Esophagus mucosa (tissue), 1 donor: ENCODE measurements at places on chromosomes 6 and 20.

DNA sequence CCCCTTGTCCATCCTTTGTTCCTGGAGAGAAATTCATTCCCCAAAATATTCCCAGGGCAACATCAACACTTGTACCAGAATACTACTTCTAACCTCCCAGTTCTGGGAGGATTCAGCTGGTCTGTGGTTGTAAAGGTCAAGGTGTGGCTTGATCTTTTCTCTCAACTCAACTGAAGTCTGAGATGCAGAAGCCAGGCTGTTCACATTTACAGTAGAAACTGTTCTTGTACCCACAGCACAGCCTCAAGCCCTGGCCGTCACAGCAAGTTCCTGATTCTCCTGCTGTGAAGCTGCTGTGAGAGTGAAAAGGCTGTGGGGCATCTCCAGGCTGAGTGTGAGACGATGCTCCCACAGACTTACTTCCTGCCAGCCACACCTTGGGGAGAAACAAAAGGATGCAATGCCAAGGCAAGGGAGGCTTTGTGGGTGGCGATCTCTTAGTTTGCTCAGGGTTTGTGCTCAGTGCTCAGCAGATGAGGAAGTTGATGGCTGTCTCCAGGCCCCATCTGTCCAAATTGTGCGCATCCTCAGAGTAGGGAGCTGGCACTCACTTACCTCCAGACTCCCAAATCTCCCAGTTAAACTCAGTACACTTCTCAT lies 143.9 kb upstream of the FOXA2 start:
- no peak for ATAC-seq

DNA sequence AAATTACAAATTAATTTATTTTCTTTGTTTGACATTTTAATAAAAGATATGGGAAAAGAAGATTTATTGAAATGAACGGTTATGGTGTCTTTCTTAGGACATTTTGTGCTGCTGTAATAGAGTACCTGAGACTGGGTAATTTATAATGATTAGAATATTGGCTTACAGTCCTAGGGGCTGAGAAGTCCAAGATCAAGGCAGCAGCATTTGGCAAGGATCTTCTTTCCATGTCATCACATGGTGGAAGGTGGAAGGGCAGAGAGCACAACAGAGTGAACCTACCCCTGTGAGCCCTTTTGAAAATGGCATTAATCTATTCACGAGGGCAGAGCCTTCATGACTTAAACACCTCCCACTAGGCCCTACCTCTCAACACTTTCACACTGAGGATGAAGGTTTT lies 75.7 kb upstream of the LTV1 start:
- ATAC-seq: no peak

DNA sequence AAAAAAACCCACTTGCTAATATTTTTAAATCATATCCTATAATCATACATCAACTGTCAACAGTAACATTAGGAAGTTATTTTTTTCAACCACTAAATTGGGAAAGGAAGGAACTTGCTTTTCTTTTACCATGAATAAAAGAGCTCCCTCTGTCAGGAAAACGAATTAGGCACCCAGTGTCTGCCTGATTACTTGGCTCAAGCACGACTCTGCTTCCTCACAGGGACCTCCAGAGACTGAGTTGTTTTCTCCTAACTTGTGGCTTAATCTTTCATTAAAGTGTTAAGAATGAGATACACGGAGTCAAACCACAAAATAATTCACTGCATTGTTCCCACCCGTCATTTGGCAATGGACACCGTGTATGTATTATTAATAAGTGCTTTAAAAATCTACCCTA lies 1405.1 kb upstream of the EYS start:
- ATAC-seq: no peak

- peak; percentile 78 for ATAC-seq
Measured at GRCh38 chr20:10185741-10186558, 32.7 kb upstream of the SNAP25 start.

- no peak for ATAC-seq
Measured at GRCh38 chr6:25176466-25176865, 102.7 kb upstream of the CARMIL1 start.
